ENCODE measurements at places on chromosomes 2 and 18. TPM values are rescaled to one million over a fixed set of nuclear protein-coding genes. Genes with fewer than 3 reads are reported as not detected.

- H3K36me3 ChIP-seq, result peaks cover 19% of the 10 kb centered on the region
- H3K27ac ChIP-seq, result no peak overlapping the region
- DNase-seq, result no peak
- no peaks in the 10 kb centered on the region for H3K27me3 ChIP-seq
- H3K4me1 ChIP-seq, result peaks cover 2% of the 10 kb centered on the region
- H3K4me3 ChIP-seq, result no peak overlapping the region
Measured at GRCh38 chr2:187482796-187483195, 34.7 kb upstream of the CALCRL start.

GRCh38 chr2:179562330-179562885, 297.8 kb upstream of the SESTD1 start:
- no peaks in the 10 kb centered on the region for H3K27me3 ChIP-seq
- H3K4me1 ChIP-seq, result no peaks in the 10 kb centered on the region
- peak overlapping the region; percentile 59 for H3K27ac ChIP-seq
- no peaks in the 10 kb centered on the region for H3K36me3 ChIP-seq
- no peak for DNase-seq

- H3K27ac ChIP-seq, result no peak overlapping the region
- H3K4me3 ChIP-seq, result no peak overlapping the region
- no peaks in the 10 kb centered on the region for H3K36me3 ChIP-seq
- no peaks in the 10 kb centered on the region for H3K27me3 ChIP-seq
- no peak for DNase-seq
Measured at GRCh38 chr2:79388024-79388423, 124.8 kb upstream of the CTNNA2 start.

DNA sequence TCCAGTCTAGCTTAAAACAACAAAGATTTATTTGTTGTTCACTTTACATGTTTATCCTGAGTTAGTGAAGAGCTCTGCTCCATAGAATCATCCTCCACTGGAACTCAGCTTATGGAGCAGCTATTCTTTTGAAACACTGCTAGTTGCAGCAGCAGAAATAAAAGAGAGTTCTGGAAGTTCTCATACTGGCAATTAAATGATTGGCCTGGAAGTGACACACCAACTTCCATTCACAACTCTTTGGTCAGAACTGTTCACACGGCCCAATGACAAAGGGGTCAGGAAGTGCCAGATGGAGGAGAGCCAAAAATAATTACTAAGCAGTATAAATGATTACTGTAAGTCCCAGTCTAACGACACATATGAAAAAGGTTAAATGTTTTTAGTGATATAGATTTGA, 39.1 kb downstream of the FBXO11 start:
- H3K4me3 ChIP-seq, result no peak overlapping the region
- H3K36me3 ChIP-seq, result no peaks in the 10 kb centered on the region
- DNase-seq, result no peak
- H3K4me1 ChIP-seq, result peaks cover 83% of the 10 kb centered on the region
- no peak overlapping the region for H3K27ac ChIP-seq

Gene KCNG3
- total RNA-seq, result 0.89 TPM

Gene UGT1A5
- total RNA-seq, result 0.27 TPM
